Smooth muscle cell of the pulmonary artery (primary cell): ENCODE measurements at places on chromosomes 1 and 21. TPM values are rescaled to one million over a fixed set of nuclear protein-coding genes. Genes with fewer than 3 reads are reported as not detected.

CLEC20A gene
- total RNA-seq: not detected in 2 replicates

GBP1 gene
- total RNA-seq: 12.4 and 15.1 TPM in 2 replicates

MROH7 gene
- 0.39 and 0.73 TPM in 2 replicates for total RNA-seq

FRRS1 gene
- 10.0 and 32.4 TPM in 2 replicates for total RNA-seq

HPCAL4 gene
- not detected in 2 replicates for total RNA-seq

MTARC2 gene
- 5.3 and 10.5 TPM in 2 replicates for total RNA-seq
